ENCODE measurements at places on chromosomes 12 and 14.
A peak's percentile ranks its signal among the peaks of the same experiment; 100 is the strongest.

GRCh38 chr12:104825408-104825807, 132.7 kb downstream of the SLC41A2 start:
- no peak for DNase-seq

- no peak for DNase-seq
These were observed 1.6 kb downstream of the CBLN3 start for GRCh38 chr14:24427537-24428508.

- no peak for DNase-seq
These were observed 205.8 kb downstream of the MED13L start for GRCh38 chr12:116071555-116072230.

- DNase-seq: no peak
These were observed 797 bp downstream of the UNG start for GRCh38 chr12:109098183-109098604.

DNA sequence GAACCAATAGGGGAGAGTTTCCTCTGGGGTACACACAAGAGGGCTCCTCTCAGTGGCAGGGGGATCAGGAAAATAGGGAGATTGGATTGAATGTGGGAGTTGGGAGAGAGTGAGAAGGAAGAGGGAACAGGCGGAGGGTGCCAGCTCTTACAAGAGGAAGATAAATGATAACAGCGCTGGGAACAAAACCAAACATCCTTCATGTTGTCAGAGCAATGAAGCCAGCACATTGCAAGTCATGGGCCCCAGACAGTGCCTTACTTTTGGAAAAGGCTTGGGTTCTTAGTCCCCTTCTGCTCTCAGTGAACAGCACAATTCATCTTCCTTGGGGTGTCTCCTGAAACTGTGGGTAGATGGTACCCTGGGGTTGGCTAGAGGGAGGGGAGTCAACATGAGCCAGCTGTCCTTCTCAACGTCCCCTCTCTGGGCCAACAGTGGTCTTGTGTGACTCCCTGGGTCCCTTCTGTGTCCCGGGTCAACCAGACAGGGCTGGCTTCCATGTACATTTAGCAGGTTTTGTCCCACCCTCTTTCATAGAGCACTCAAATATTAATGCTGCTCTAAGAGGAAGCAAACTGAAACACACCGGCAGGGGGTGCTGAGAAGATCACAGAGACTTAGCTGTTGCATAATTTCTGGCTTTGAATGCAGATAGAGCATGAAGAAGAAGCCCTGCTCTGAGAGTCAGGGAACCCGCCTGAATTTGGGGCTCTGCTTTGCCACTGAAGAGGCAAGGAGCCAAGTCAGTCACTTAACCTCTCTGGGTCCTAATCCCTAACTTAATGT, 138.5 kb downstream of the ESRRB start:
- no peak for DNase-seq

DNA sequence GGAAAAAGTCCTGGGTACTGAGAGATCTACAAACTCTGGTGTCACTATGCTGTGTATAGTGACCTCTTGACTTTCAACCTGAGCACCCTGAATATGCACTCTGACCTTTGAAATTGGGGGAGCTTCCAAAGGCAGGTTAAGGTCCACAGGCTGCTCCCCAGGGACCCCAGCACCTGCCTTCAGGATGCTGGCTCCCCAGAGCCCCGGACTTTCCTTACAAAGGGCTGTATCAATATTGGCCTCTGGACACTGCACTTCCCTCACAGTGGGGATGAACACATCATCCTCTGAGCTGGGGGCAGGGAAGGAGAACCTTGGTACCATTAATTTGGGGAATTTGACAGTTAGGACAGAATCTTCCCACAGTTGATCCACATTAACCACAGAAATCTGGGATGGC, 14.3 kb downstream of the PLD4 start:
- DNase-seq: no peak

GRCh38 chr12:108734200-108734906, 3.0 kb upstream of the CORO1C start:
- DNase-seq: peak; percentile 78

- DNase-seq: no peak
These were observed 11.6 kb downstream of the GSG1 start for GRCh38 chr12:13091832-13092231.

- DNase-seq: no peak
These were observed 29.7 kb downstream of the CCDC85C start for GRCh38 chr14:99574099-99574880.

DNA sequence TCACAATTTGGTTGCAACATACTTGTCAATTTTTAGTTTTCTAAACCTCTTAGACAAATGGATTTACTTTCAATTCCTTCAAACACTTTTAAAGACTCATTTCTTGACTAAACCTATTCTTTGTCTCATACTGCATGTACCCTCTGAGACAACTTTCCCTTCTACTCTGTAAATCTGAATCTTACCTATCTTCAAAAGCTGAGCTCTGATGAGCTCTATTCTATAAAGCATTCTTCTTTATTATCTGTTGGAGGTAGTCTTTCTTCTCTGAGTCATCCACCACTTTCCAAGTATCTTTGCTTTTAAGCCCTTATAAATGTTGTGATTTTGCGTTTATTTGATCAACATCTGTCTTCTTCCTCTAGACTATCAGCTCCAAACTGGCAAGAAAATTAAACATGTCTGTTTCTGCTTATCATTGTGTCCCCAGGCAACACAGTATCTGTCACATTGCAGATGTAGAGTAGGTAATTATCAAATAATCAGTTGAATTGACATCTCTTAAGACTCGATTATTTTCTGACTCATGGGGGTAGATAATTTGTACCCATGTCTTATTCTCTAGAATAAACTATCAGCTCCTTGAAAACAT, 265.6 kb upstream of the FAR2 start:
- no peak for DNase-seq

GRCh38 chr12:32490801-32491200, 91.4 kb downstream of the FGD4 start:
- DNase-seq: no peak

GRCh38 chr12:15323480-15323879, 1.2 kb downstream of the PTPRO start:
- DNase-seq: no peak

DNA sequence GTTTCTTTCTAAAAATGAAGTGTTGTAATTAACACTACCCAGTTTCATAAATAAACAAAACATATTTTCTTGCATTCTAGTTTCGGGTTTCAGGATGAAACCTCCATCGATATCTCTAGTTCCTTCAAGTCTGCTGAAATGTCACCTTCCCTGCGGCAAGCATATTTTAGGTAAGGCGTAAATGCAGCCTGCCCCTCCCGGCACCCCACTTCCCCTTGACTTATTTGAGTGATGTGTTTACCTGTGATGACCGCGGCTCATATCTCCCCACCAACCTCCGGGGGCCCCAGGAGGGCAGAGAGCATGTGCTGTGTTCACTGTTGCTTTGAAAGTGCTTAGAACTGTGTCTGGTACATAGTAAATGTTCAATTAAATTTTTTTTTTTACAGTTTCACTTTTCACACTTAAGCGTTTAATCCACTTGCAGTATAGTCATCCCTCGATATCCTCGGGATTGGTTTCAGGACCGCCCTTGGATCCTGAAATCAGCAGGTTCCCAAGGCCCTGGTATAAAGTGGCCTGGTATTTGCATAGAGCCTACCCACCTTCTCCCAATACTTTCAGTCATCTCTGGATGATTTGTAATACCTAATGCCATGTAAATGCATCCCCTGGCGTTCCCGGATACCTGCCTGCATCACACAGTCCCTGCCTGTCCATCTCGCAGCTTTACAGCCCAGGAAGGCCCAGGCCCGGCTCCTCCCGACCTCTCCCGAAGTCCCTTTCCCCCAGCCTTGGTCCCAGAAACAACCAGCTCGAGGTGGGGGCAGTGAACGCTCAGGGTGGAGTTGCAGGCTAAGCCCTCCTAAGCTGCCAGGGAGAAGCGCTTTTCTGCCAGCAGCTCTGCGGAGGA, 40.2 kb upstream of the FBRSL1 start:
- no peak for DNase-seq

DNA sequence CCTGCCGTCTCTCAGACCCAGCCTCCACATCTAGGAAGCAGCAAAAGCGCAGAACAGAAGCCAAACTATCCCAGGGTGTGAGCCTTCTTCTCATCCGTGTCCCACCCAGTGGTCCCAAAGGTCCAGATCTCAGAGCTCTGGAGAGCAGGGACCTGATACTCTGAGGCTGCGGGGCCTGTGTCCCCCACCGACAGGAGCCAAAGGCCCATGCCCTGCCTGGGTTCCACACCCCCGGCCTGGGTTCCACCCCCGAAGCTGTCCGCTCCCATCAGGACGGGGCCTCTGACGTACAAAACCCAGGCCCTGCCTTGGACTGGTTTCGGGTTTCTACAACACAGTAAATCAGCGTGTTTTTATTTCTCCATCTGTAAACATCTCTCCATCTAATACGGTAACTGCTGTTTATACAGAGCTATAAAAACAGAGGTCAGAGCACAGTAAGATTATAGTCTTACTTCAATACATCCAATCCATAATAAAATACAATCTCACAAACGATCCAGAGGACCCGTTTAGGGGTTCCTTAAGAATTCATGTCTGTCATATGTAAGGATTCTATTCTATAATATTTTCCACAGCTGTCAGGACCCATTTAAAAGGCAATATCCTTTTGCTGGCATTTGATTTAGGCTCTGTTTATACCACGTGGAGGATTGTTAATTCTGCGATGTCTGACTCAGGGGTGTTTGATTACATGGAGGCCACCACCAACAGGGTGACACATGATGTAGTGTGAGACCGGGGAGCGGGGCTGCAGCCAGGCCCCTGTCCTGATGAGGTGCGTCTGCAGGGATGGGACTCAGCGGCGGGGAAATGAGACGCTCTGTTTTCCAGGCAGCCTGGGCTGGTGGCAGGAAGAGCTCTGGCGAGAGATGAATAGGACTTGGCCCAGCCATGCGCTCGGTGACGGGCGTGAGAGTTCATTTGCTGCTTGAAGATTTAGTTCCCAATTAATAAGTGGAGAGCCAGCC, 110.3 kb downstream of the DICER1 start:
- DNase-seq: no peak

DNA sequence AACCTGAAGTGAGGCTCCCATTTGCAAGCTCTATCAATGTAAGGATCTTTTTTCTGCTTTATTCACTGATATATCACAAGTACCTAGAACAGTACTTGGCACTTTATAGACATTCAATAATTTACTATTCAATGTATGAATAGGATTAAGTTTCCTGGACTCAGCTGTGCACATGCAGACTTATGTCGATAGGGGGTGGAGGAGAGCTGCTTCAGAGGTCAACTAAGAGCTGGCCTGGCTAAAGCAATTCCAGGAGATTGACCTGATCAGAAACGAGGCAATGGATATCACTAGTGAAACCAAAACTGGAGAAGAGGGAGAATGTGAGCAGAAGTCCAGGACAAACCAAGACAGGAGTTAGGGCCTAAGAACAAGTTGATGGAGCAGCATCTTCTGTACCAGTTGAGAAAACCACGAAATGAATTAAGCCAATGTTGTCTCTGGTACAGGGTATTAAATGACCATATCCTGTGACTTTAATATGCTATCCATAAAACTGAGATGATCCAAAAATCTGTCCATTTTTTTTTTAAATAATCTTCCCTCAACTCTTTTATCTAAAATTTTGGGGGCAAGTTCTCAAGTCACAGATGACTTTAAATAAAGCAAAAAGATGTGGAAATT, 169.2 kb downstream of the PIK3C2G start:
- peak; percentile 49 for DNase-seq

DNA sequence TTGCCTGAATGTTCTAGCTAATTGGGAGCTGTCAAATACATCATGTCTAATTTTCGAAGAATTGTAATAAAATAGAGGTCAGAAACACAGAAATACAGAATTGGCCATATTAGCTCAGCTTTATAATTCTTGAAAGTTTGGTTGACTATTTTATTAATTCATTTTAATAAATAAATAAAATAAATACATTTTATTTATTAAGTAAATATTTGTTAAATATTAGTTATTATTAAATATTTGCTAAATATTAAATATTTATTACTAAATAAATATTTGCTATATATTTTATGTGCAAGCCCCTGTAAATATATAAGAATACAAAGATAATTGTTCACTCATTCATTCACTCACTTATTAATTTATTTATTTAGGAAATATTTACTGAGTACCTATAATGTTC, 231.3 kb downstream of the SSPN start:
- DNase-seq: no peak

DNA sequence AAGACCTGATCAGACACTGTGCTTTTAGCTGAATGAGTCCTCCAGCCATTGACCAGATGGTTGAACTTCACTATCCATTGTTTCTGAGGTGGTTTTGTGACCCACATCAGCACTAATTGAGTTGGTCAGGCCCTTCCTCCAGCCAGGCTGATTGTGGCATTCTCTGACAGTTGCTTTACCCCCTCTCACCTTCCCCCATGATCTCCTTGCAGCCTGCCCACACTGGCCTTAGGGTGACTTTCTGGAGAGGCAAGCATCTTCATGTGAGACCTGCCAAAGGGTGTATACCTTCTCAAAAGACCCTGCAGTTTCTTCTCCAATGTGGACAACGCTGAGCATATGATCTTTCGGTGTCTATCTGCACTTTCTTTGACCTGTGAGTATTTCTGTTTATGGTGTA, 83.9 kb downstream of the GPATCH2L start:
- DNase-seq: no peak

GRCh38 chr12:62130834-62131552, 129.2 kb upstream of the USP15 start:
- DNase-seq: no peak

DNA sequence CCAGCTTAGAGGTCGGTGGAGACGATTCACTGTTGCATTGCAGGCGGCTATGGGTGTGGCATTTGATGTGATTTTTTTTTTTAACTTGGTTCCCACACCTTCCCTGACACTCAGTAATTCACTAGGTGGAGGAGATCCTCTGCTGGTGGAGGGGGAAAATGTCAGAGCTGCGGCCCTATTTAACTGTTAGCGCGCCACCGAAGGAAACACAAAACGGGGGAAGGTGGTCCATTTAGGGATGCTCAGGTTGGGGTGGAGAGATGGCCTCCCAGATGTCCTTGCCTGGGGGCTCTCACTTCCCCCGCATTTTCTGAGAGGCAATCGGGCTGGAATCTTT, 4.3 kb upstream of the HOXC12 start:
- DNase-seq: no peak

DNA sequence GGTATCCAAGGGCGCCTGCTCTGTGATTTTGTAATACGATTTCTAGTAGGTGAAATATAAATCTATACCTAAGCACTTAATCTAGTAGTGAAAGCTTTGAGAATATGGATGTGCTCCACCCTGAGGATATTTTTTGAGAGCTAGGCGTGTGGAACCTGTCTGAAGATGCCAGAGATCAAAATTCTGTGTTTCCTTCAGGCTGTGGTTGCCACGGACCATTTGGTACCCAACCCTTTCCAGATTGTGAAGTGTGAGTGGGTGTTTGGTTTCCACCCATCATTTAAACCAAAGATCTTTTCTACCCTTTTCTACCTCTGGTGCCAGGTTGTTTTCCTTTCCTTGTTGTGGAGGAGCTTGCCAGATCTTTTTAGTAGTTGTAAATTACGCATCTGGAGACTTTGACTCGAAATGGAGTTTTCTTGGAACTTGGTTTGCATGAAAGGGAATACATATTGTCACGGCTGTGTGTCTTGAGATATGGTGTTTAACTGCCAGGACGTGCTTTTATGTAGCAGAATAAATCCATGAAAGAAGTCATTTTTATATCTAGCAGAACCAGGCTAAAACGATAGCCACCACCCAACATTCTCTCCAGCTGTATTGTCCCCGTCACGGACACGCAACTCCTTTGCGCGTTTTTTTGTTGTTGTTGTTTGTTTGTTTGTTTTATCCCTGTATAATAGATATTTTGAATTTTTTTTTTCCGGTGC, 2.2 kb downstream of the LRFN5 start:
- DNase-seq: no peak

All from astrocyte of the cerebellum (primary cell).